ENCODE measurements at places on chromosomes 4 and X. TPM values are rescaled to one million over a fixed set of nuclear protein-coding genes. Genes with fewer than 3 reads are reported as not detected.

DCHS2 gene
- polyA plus RNA-seq = 0.01 TPM

GRCh38 chr4:166121897-166122296 lies 248.9 kb downstream of the TLL1 start:
- H3K27me3 ChIP-seq = no peaks in the 10 kb centered on the region
- H3K36me3 ChIP-seq = no peaks in the 10 kb centered on the region
- H3K4me3 ChIP-seq = no peak overlapping the region
- no peaks in the 10 kb centered on the region for H3K4me1 ChIP-seq

NDNF gene
- polyA plus RNA-seq = 13.6 TPM

DNA sequence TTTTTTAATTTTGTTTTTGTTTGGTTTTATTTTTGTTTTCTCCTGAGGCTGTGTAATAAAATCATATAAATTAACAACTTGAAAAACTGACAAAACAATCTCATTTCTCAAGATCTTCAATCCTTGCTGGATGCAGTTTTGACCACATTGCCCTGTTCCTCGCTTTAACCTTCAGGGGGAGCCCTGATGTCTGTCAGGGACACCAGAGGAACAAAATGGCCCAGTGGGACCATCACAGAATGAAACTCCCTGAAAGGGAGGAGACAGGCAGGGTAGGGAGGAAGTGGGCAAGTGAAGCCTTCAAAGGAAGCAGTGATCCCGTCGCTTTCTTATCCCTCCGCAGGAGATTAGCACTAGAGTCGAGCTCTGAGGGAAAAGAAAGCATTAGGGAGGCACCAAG lies 274.9 kb upstream of the LDB2 start:
- no peak overlapping the region for H3K27ac ChIP-seq
- H3K4me3 ChIP-seq = no peak overlapping the region
- no peaks in the 10 kb centered on the region for H3K27me3 ChIP-seq
- H3K36me3 ChIP-seq = no peaks in the 10 kb centered on the region
- H3K4me1 ChIP-seq = no peaks in the 10 kb centered on the region
- no peak for DNase-seq

ASB9 gene
- 4.1 TPM for polyA plus RNA-seq

GRCh38 chr4:4477391-4477790 lies 64.5 kb downstream of the STX18 start:
- no peaks in the 10 kb centered on the region for H3K36me3 ChIP-seq
- H3K4me1 ChIP-seq = peaks cover 4% of the 10 kb centered on the region
- no peaks in the 10 kb centered on the region for H3K27me3 ChIP-seq
- no peak overlapping the region for H3K27ac ChIP-seq
- no peak overlapping the region for H3K4me3 ChIP-seq

DNA sequence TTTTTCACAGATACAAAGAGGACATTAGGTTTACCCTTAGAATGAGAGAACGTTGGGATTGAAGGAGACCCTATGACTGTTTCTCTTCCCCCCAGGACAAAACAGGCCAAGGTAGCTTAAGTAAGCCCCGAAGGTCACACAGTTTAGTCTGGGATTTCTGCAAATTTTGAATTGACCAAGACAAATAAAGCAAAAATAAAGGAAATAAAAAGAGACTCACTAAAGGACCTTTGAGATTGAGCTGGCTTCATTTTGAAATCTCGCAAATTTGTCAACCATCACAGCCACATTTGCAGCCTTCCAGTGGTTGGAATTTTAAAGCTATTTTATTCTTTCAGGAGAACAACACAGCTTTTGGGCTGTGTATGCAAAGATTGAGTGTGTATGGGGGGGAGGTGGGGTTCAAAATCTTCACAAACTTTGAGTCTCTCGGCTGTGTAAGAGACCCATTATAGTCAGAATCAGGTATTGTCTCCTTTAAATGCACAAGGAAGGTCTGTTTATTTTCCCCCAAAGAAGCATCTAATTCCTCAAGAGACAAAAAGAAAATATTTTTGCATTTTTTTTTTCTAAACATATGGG lies 4.2 kb downstream of the TMSB4X start:
- H3K27me3 ChIP-seq = no peaks in the 10 kb centered on the region
- peaks cover 27% of the 10 kb centered on the region for H3K4me1 ChIP-seq
- no peak for DNase-seq

DNA sequence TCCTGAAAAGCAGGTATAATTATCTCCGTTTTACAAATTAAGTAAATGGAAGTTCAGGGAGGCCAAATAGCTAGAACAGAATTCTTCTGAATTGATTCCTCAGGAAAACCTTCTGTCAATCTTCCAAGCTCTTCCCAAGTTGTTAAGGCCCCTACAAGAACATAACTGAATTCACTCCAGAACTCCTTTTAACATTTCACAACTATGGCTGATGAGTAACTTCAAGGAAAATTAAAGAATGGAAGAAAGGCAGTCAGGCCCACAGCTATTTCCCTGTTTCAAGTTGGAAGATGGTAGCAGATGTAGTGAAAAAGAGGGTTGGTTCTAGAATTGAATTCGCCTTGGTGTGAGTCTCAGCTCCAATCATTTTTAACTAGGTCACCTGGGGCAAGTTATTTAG lies 15.9 kb downstream of the SETD7 start:
- no peak overlapping the region for H3K4me3 ChIP-seq
- H3K27me3 ChIP-seq = no peaks in the 10 kb centered on the region
- no peaks in the 10 kb centered on the region for H3K4me1 ChIP-seq
- H3K27ac ChIP-seq = no peak overlapping the region

GRCh38 chr4:78693777-78694456 lies 82.2 kb upstream of the BMP2K start:
- H3K4me3 ChIP-seq = no peak overlapping the region
- DNase-seq = no peak
- no peaks in the 10 kb centered on the region for H3K27me3 ChIP-seq
- H3K4me1 ChIP-seq = peaks cover 5% of the 10 kb centered on the region

DNA sequence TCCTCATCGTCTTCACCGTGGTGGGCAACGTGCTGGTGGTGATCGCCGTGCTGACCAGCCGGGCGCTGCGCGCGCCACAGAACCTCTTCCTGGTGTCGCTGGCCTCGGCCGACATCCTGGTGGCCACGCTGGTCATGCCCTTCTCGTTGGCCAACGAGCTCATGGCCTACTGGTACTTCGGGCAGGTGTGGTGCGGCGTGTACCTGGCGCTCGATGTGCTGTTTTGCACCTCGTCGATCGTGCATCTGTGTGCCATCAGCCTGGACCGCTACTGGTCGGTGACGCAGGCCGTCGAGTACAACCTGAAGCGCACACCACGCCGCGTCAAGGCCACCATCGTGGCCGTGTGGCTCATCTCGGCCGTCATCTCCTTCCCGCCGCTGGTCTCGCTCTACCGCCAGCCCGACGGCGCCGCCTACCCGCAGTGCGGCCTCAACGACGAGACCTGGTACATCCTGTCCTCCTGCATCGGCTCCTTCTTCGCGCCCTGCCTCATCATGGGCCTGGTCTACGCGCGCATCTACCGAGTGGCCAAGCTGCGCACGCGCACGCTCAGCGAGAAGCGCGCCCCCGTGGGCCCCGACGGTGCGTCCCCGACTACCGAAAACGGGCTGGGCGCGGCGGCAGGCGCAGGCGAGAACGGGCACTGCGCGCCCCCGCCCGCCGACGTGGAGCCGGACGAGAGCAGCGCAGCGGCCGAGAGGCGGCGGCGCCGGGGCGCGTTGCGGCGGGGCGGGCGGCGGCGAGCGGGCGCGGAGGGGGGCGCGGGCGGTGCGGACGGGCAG lies 792 bp downstream of the ADRA2C start:
- no peaks in the 10 kb centered on the region for H3K4me1 ChIP-seq
- peaks cover 49% of the 10 kb centered on the region for H3K27me3 ChIP-seq
- peak; percentile 48 for DNase-seq
- H3K36me3 ChIP-seq = no peaks in the 10 kb centered on the region
- H3K27ac ChIP-seq = no peak overlapping the region
